ENCODE measurements at places on chromosomes 12 and 14.

DNA sequence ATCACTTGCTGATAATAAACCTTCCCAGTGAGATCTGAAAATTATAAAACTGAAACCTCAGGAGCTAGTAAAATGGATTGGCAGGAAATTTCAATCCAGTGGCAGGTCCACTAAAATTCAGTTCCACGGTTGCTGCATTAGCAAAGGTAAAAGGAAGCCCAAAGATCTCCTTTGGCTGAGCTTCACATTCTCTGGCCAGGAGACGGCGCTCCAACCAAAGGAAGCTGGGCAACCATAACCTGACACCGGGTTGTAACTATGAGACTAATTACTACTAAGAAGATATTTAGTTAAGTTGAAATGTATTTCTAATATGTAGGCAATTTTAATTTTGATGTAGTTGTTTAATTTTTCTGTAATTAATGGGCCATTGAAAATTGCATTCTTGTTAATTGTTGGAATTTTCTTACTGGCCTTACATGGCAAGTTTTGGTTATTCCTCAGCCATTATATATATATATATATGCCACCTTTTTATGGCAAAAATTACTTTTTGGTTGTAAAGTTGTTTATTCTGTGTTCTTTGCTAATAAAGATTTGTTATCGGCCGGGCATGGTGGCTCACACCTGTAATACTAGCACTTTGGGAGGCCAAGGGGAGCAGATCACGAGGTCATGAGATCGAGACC lies 17.0 kb downstream of the OR8S1 start:
- peak; percentile 79 for DNase-seq

DNA sequence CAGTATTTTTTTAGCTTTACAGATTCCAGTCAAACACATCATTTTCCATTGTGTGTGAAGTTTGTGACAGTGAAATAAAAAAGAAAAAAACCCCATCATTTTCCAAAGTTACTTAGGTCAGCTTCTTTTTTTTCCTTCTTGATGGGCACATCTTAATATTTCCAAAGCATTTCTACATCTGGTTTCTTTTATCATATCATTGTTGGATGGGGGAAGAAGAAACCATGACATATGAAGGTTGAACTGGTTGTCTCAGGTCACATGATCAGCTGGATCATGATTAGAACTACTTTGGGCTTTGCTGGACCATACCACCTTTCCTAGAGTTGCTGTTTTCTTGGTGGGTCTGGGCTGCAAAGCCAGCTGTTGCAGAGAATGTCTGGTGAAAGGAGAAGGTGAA lies 59.8 kb downstream of the FOS start:
- DNase-seq: no peak

GRCh38 chr14:96385385-96385784 lies 6.5 kb upstream of the AK7 start:
- no peak for DNase-seq

DNA sequence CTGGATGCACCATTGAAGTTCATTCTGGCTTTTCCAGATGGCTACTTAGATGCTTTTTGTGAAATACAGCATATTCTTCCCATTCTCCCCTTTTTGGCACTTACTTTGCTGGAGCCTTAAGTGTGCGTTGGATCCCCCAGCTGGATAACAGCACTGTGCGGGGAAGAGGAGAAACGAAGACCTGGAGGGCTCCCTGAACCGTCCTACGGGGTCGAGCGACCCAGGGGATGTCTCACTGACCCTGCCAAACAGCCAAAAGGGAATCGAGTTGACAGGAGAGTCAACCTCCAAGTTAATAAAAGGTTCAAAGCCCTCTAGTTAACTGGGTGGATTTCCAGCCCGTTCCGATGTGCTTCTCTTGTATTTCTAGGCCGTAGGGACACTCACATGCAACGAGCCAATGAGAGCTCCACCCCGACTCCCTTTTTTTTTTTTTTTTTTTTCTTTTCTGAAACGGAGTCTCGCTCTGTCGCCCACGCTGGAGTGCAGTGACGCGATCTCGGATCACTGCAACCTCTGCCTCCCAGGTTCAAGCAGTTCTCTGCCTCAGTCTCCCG lies 1.0 kb upstream of the CAMKK2 start:
- DNase-seq: peak; percentile 78

Measured in hematopoietic multipotent progenitor cell treated with erythropoietin and hydrocortisone succinate and interleukin-3 and kit ligand, for 6 days (in vitro differentiated cells).